ENCODE measurements at places on chromosomes 1 and 21. TPM values are rescaled to one million over a fixed set of nuclear protein-coding genes. Genes with fewer than 3 reads are reported as not detected.

The AADACL4 gene
- not detected for polyA plus RNA-seq

The USH2A gene
- polyA plus RNA-seq = not detected

The SMIM1 gene
- 0.62 TPM for polyA plus RNA-seq

DNA sequence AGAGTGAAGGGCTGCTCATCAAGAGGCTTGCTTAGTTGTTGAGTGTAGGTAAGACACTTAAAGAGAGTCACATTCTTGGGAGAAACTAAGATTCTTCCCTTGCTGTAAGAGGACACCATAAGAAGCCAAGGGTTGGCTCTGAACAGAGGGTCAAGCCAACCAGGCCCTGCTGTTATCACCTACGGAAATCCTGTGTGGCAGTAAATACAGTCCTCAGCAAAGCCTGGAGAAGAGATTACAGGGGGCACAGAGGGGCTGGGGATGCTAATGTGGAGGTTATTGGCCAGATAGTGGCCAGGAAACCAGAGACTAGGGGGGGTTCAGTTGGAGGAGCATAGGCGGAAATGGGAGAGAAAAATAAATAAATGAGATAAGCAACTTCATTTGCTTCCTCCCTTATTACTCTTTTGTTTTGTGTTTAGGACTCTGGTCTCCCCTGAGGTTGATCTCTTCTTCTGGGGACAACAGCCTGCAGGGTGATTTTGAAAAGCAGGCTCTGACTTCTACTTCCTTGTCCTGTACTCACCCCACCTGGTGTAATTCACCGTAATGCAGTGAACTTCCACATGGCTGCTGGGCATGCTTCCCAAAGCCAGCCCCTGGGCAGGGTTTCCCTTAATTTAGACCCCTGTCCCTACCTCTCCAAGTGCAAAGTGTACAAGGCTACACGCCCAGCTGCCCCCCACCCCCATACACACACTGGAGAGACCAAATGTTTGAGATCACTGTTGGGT, 40.9 kb downstream of the MTARC1 start:
- no peak for DNase-seq

- DNase-seq = no peak
Measured at GRCh38 chr1:104987210-104987609, 1237.5 kb downstream of the AMY1C start.

DNA sequence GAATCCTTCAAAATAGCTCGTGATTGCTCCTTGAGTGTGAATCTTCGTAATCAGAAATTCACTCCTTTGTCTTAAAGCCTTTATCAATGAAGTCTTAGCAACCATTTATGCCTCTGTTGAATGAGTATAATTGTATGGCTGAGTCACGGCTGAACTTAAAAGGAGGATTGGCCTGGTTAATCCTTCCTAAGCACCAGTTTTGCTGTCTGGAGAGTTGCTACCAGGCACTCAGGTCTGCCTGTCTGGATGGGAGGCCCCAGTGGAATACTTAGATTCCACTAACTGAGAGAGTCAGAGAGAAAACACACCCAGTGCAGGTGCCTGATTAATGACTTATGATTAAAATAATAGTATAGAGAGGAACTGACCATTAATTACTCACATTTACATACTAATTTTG, 7.6 kb upstream of the HHAT start:
- DNase-seq = no peak

GRCh38 chr21:27339902-27340301, 373.0 kb upstream of the ADAMTS5 start:
- no peak for DNase-seq

- no peak for DNase-seq
Measured at GRCh38 chr1:67300561-67300960, 7.1 kb upstream of the IL12RB2 start.

The PDPN gene
- polyA plus RNA-seq = not detected

The DMBX1 gene
- polyA plus RNA-seq = not detected

DNA sequence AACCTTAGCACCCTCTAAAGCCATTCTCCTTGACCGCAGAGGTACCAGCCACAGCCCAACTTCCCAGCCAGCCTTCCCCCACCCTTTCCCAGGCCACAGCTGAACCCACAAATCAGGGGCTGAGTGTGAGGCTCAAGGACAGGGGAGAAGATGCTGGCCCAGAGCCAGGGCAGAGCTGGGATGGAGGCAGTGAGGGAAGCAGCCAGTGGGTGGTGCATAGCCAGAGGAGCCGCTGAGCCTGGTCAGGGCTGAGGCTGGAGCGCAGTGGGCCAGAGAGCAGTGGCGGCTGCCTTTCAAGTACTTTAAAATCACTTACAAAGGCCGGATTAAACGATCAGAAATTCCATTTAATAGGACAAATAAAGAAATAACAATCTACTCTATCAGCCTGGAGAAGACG, 36.3 kb downstream of the DMAP1 start:
- no peak for DNase-seq

The TINAGL1 gene
- polyA plus RNA-seq = not detected

DNA sequence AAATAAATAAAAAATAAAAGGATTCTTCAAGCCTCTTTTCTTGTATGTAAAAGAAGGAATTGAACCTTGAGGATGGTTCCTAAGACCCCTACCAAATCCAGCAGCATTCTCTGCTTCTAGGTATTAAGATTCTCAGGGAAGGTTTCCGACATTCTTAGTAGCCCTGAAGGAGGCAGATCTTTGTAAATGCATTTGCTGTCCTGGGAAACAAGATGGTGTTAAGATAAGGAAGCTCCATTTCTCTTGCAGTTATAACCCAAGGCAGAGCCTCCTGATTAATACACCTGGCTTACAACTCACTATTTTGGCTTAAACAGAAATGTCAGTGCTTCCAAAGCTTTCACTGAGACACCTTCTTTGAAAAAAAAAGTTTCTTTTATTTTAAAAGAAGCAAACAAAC, 393.8 kb downstream of the DISC1 start:
- DNase-seq = no peak

DNA sequence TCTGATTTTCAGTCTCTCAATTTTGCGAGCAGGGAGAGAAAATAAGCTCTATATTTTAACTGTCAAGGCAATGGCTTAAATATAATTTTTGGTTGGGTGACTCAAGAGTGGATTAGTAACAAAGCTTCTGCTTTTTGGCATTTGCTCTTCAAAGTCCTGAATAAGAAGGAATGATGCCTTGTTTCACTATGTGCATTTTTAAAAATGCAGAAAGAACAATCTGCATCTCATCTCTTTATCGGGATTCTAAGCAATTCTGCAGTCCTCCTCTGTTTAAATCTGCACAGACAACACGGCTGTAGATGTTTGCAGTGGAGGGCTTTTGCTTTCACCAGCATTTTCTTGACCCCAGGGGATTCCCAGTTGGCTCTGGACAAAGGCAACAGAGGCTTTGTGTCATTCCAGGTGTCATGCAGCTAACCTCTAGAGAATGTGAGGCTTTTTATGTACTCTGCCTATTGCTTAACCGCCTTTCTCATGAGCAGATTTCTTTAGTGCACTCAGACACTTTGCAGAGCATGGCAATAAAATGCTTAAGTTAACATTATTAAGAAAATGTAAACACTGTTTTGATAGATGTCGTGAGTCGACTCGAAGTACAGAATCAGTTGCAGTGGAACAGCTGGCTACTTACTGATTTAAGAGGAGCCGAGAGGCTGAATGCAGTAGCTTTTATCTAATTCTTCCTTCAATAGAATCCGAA, 783.2 kb upstream of the NEGR1 start:
- DNase-seq = no peak

The GRIK1 gene
- not detected for polyA plus RNA-seq

DNA sequence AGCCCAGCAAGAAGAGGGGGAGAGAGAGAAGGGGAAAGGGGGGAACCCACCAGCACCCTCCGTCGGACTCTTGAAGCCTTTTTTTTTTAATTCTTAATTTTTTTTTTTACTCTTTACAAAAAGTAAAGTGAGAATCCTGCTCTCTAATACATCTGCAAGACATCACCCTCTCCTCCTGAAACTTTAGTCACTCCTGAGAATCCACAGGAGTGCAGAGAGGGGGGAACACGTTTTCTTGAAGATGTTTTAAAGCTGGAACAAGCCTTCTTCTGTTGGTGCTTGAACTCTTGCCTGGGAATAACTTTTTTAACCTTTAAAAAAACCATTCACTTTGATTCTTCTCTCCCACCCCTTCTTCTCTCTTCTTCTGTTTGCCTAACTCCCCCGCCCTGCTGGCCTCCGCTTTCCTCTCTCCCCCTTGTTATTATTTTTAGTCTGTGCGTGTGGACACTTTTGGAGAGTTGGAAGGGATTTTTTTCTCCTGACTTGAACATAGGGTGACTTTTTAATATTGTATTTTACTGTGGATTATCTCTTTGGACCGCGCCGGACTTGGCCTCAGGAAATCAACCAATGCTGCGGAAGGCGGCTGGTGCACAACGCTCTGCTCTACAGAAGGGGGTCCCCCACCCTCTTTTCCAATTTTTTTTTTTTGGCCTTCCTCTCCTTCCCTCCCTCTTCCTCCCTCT, 383 bp upstream of the PRRX1 start:
- DNase-seq = no peak

The IGSF21 gene
- polyA plus RNA-seq = not detected

The FNDC10 gene
- polyA plus RNA-seq = 0.32 TPM

The OR2L5 gene
- not detected for polyA plus RNA-seq

GRCh38 chr1:88350648-88351047, 333.4 kb upstream of the PKN2 start:
- DNase-seq = no peak

The FCRL1 gene
- 2.2 TPM for polyA plus RNA-seq

The FOXD2 gene
- polyA plus RNA-seq = 0.10 TPM

DNA sequence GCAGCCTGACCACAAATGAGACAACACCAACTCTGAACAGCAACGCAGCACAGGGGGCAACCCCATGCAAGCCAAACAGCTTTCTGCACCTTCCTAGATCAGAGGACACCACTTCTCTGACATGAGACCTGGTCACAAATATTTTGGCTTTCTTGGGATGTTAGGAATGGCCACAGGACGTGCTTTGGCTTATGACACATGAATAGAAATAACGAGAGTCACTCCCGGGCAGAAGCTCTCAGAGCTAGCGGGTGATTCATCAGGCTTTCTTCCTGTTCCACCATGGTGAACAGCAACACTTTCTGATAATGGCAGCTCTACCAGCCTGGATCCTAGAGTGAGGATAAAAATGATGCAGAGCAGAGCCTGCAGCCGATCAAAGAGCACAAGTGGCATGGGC, 39.4 kb downstream of the PAFAH2 start:
- DNase-seq = no peak

DNA sequence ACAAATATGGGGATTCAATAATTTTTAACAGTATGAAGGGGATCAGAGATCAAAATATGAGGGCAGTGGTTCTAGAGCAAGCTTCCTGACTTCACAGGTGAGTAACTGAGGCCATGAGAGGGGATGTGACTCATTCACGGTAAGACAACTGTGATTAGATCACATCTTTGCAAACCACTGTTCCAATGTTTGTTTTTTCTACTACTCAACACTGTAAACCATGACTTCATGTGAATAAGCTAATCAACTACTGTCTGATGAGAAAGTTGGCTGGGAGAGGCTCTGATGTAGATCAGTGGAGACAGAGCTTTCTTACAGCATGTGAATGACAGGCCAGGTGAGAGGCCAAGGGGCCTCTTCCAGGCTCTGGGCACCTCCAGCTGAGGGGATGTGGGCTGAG, 84.7 kb downstream of the BRINP2 start:
- DNase-seq = no peak

- DNase-seq = no peak
Measured at GRCh38 chr1:64490213-64490818, 20.4 kb downstream of the CACHD1 start.

The CGN gene
- polyA plus RNA-seq = 1.2 TPM

- DNase-seq = no peak
Measured at GRCh38 chr21:42202321-42202720, 16.6 kb upstream of the ABCG1 start.

GRCh38 chr1:158153179-158153578, 27.5 kb upstream of the CD1D start:
- no peak for DNase-seq

GRCh38 chr1:62038594-62039284, 155.9 kb upstream of the L1TD1 start:
- DNase-seq = no peak

GRCh38 chr1:160307118-160307791, 22.3 kb upstream of the PEX19 start:
- DNase-seq = no peak

- DNase-seq = no peak
Measured at GRCh38 chr21:39332175-39332574, 16.7 kb downstream of the HMGN1 start.

DNA sequence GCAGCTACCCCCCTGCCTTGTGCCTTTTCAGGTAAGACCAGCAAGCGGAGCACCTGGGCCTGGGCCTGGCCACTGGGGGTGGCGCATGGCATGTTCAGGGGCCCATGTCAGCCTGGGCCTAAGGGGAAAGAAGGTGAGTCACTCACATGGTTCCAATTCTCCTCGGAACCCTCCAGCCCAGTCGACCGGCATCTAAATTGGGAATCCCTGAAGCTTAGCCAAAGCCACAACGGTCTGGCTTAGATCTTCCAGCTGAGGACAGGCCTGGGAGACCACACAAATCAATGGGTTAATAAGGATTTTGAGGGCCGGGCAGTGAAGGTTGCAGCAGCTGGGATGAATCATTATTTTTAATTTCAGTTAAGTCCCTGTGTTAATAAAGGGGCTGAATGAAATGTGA, 145.1 kb upstream of the SMYD2 start:
- DNase-seq = no peak

DNA sequence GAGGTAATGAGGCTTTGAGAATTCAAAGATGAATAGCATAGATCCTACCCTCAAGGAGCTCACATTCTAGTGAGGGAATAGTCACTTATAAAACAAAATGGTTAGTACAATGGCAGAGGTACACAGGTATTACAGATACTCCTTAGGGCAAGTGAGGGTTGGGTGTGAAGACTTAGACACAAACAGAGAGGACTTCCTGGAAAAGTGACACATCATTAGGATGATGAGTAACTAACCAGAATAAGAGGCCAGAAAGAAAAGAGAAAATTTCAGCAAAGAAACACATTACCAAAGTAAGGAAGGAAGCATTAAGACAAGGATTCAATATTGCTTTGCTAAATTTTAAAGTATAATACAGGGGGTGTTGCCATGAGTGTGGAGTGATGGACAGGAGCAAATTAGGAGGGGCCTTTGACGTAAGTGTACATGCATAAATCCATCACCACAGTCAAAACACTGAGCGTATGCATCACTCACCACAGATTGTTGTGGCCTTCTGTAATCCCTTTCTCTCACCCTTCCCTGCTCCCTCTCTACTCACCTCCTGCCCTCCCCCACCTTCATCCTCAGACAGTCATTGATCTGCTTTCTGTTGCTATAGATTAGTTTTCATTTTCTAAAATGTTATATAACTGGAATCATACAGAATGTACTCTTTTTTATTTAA, 7.9 kb downstream of the CD53 start:
- DNase-seq = peak; percentile 52

Data from CD4-positive, CD25-positive, alpha-beta regulatory T cell (primary cell).